ENCODE measurements at places on chromosomes 7 and 10.

DNA sequence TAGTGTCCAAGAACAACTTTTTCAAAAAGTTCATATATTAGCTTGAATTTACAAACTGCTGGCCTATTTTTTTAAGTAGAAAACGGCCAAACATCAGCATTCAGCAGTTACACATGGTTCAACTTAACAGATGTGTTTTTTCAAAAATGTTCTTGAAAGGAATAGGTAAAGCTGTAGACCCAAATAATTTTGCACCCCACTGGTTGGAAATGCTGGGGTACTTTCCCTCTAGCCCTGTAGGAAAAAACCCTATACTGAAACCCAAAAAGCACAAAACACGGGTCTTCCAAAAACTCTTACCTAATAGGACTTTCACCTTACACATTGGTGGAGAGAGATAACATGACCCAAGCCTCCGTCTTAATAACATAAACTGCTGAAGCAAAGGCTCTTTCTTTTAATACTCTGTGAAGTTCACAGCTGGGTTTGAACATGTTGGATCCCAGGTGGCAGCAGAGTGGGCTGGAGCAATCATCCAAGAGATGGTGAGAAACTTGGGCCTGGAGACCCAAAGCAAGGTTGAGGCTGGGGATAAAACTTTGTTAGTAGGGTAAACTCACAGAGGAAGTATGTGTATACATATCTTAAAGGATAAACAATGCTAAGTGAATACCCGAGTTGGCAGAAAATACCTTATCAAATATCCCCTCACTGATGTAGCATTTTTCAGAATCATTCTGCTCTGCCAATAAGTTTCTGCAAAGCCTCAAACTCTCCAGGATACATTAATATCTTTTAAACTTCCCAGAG is 629 bp upstream of the DNAJC9 start:
- no peak for DNase-seq

GRCh38 chr10:129335942-129336341 is 131.1 kb upstream of the MGMT start:
- no peak for DNase-seq

- no peak for DNase-seq
Measured at GRCh38 chr10:64881257-64881656, 1360.1 kb downstream of the REEP3 start.

DNA sequence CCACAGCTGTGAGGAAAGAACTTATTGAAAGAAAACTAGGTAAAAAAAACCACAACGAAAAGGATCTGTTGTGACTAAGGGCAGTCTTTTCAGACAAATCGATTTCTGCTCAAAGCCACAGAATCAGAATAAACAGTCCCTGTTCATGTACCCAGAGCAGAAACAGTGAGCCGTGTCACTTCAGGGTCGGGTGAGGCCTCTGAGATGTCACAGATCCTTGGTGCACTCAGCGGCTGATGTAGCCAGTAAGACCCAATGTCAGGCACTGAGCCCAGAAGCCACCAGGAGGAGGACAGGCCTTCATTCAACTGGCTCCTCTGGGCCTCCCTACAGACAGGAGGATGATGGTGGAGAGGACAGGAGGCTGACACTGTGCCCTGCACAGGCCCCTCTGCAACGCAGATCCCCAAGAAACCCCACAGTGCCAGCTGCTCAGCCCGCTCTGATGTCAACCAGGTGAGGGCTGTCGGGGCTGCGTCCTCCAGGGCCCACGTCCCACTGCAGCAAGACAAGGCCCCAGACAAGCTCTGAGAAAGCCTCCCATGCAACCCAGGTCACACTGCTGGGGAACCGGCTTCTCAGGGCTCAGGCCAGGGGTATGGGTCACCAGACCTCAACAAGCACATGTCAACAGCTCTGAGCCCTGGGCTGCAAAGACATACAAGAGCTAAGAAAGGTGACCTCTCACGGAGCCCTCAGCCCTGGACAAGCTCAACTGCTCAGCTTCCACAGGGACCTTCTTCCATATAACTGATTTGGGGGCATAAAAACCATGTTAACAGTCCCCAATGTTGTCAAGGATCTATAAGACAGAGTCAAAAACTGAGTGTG is 190.6 kb downstream of the PARD3 start:
- no peak for DNase-seq

DNA sequence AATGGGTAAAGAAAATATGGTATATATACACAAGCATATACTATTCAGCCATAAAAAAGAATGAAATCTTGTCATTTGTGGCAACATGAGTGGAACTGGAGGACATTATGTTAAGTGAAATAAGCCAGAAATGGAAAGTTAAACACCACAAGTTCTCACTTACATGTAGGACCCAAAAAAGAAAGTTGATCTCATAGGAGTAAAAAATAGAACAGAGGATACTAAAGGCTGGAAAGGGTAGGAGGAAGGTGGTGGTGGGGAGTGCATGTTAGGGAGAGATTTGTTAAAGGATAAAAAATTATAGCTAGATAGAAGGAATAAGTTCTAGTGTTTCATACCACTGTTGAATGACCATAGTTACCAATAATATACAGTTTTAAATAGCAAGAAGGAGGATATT is 48.4 kb downstream of the TBC1D12 start:
- no peak for DNase-seq

Data from GOT3 (cell line).